ENCODE measurements at places on chromosomes 13 and 19.

DNA sequence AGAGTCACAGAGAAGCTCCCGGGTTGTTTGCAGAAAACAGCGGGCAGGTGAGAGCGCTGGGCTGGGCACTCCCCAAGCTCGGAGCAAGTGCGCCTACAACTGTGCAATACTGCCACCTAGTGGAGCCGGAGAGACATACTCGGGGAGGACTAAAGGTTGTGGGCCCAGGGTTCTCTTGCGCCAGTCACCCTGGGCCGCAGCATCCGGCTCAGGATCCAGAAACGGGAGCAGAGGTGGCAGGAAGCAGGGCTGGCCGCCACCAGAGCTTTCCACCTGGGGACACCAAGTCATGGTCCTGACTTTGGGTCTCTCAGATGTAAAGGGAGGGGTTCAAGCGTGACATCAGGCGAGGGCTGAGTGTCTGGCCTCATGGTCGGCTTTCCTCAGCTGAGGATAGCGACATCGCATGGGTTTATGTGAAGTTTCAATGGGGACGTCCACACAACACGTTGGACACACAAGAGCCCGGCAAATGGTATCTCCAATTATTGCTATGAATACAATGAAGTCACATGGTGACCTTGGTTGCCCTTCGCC, 11.2 kb upstream of the KLK4 start:
- DNase-seq: no peak

DNA sequence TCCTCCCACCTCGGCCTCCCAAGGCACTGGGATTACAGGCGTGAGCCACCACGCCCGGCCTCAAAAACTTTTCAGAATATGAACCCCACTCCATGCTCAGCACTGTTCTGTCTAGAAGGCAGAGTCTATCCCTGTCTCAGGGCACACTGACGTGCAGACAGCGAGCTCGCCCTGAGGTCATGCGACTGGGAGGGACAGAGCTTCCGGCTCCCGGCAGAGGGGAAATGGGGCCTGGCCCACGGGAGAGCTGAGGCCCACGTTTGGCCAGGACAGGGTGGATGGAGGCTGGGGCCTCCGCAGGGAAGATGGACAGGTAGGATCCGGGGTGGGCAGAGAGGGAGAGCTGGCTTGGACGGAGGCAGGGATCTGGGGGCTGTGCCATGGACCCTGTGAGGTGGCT, 2.8 kb upstream of the AZU1 start:
- no peak for DNase-seq

DNA sequence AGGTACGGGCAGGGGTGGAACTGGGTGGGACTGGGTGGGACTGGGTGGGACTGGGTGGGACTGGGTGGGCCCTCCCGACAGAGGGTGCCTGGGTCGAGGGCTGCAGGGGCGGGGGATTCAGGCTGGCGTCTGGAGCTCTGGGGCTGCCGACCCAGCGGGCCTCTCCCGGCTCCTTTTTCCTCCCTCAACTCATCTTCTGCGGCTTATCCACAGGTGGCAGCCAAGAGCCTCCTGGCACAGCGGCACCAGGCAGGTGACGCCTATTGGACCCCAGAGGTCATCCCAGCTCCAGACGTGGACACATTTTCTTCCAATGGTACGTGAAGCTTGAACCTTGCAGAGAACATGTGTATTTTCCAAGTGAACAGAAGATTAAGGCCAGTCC, 533 bp downstream of the ZNF544 start:
- DNase-seq: no peak

DNA sequence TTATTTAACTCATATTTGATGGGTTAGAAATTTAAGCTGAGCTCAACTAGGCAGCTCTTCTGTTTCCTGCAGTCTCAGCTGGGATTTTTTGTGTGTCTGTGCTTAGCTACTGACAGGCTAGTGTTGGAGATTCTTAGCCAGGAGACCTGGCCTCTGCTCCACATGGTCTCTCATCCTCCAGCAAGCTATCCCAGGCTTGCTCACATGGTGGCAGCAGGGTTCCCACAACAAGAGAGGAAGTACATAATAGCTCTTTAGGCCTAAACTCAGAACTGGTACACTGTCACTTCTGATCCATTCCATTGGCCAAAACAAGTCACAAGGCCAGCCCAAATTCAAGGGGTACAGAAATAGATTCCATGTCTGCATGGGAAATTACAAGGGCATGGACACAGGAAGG, 406.2 kb downstream of the SUCLA2 start:
- no peak for DNase-seq

- DNase-seq: no peak
Measured at GRCh38 chr13:111657013-111657412, 336.6 kb downstream of the TEX29 start.

DNA sequence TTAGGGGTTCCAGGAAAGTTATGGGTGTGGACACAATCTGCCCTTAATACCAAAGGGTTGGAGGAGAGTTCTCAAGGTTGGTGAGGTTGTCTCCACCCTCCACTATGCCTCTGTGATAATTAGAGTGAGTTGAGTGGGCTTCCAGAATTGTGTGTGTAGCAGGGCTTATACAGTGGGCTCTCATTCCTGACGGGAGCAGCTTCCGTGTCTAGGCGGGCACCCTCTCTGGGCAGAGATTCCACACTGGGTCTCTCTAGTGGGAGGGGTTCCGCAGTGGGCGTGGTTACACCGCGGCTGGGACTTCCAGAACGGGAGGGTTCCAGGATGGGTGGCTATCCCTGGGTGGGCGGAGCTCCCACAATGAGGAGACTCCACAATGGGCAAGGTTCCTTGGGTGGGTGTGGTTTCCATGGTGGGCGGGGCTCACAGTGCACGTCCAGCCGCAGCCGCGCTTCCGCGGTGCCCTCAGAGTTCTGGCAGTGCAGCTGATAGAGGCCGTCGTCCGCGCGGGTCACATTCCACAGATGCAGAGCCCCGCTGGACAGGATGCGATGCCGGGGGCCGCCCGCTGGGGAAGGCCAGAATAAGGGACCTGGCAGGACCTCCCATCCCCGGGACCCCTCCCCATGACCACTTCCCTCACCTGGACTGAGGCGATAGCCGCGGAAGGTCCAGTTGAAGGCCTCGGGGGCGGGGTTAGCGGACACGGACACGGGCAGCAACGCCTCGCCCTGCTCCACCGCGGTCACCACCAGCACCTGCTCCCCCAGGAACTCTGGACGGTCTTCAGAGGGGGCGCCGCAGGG, 8.4 kb downstream of the NPHS1 start:
- no peak for DNase-seq

DNA sequence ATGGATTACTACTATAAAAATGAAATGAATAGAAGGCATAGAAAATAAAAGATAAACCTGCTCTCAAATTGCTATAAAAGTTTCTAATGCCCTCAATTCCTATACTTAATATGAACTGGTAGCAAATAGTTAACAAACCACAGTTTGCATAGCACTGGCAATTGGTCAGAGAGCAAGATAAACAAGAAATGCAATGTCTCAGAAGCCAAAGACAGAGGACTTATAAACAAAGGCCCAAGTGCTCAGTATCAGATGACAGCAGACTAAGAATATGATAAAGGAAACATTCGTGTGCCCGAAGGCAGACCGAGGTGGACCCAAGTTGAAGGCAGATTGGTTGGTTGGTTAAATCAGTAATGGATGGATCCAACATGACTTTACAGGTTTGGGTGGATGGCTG, 50.6 kb downstream of the IPO5 start:
- peak; percentile 16 for DNase-seq

GRCh38 chr13:109667807-109668291, 118.5 kb downstream of the IRS2 start:
- DNase-seq: no peak

Measured in BJ (cell line).